Activated T-helper 17 cell treated with anti-CD3 and anti-CD28 coated beads, Interleukin-2, amount 50 U/mL, for 72 hours (primary cell): ENCODE measurements at places on chromosomes 16 and 17.

DNA sequence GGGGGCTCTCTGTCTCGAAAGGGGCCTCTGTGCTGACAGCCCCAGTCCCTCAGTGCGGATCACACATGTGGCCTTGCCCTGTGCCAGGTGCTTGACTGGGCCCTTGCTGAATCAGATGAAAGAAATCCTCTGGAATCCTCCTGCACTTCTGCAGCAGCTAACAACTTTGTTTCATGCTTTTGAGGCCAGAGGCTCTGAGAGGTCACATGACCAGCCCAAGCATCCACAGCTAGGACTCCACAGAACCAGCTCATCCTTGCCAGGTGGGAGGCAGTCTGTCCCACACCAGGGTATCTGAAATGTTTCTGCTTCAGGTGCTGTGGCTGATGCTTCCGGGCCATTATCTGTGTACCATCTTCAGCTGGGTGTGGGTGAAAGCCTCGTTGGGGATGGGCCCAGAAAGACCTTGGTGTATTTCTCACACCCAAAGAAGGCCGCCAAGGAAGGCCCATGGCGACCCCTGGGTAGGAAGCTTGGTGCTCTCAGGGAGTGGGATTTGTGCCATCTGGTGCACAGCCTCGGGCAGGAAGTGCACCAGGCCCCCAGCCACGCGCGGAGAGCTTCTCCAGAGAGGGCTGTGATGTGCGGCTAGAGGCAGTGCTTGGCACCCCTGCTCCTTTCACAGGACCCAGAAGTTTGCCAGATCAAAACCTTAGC lies 143.8 kb downstream of the CLEC16A start:
- ATAC-seq: peak; percentile 63

DNA sequence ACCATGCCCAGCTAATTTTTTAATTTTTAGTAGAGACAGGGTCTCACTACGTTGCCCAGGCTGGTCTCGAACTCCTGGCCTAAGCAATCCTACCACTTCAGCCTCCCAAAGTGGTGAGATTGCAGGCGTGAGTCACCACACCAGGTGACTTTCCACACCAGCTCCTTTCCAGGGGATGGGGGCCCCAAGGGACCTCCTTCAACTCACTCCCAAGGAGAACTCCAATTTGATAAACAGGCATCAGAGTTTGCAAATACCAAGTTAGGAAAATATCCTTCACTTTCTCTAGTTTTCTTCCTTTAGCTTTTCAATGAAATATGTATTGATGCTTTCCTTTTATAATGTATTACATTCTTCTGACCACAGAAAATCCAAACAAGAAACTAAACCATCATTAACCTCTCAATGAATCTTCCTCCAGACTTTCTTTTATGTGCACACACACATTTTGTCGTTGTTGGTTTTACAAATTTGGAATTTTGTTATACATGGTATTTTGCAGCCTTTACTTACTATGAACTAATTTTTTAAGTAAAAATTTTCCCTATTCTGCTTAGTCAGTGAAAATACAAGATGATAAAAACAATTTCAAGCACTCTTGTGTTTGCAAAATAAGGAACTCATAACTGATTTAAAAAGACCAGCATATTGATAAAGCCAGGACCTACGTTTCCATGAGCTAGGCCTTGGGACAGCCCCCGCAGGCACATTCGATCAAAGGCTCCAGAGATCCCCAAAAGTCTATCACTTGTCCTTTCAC lies 32.0 kb downstream of the GAS7 start:
- ATAC-seq: no peak

GRCh38 chr17:65243838-65244625 lies 106.9 kb downstream of the RGS9 start:
- peak; percentile 80 for ATAC-seq

GRCh38 chr17:72191921-72192799 lies 71.3 kb downstream of the SOX9 start:
- no peak for ATAC-seq

DNA sequence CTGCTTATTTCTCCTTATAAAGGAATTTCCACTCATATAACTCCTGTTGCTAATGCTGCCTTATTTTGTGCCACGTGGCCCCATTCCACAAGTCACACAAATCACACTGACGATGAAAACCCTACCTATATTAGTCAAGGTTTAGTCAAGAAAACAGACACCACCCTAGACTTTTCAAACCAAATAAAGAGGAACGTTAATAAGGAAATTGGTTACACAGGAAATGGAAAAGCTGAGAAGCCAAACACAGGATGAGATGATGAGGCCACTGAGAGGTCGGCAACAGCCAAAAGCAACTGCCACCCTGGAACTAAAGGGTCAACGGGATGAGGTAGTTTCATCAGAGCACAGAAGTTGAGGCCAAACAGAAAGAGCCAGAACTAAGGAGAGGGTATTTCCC lies 47.3 kb upstream of the ALOX12 start:
- ATAC-seq: peak; percentile 90

- no peak for ATAC-seq
These were observed 23.1 kb downstream of the PITPNC1 start for GRCh38 chr17:67400193-67400592.

DNA sequence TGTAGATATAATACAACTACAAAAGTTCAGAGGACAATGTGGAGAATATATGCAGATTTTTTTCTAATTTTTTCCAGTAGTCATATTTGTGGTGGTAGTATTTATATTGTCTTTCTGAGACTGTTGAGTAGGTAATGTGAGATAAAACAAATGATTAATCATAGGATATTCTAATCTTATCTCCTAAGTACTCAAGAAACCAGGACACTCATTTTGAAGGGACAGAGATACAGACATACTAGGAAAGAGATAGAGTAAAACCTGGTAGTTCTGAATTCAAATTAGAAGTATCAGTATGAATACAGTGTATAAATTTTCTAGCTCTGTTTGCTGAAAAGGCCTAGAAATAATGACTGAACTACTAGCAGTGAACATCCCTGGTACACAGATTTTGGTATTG lies 141.7 kb upstream of the ASIC2 start:
- ATAC-seq: peak; percentile 52

- ATAC-seq: no peak
These were observed 6.5 kb downstream of the ITGAX start for GRCh38 chr16:31361201-31362110.

- ATAC-seq: peak; percentile 41
These were observed 373 bp downstream of the CMC2 start for GRCh38 chr16:81006211-81006812.

DNA sequence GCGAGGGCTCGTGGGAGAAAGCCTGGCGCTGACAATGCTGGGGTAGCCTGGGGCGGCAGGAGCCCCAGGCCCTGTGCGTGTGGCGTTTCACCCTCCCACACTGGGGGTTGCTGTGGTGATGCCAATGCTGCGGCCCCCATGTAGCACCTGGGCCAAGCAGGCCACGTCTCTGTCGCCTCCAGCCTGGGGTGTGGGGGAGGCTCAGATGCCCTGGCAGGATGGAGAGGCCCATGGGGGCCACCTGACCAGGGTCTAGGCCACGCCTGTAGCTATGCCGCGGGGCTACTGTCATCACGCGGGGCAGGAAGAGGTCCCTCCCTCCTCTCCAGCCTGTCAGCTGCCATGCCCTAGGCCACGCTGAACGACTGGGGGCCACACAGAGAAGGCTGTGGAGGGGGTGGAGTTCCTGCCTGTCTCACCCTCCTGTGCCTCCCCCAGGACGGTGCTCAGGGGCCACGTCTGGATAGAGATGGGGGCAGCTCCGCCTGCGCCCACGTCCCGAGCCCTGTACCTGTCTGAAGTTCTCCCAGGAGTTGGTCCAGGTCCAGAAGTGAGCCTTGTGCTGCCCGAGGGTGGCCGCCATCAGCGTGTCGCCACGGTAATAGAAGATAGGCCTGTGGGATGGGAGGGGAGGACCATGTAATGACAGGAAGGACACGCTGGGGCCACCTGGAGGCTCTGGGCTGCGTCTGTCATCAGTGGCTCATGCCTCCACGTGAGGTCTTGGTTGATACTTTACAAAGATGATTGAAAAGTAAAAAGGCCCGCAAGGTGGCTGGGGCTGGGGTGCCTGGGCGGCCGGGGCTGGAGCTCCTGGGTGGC lies 12.7 kb upstream of the APRT start:
- no peak for ATAC-seq

- ATAC-seq: peak; percentile 61
These were observed at the start of gene CAVIN1 for GRCh38 chr17:42422958-42423712. CAVIN1 (minus strand) TSS chr17:42423256; CDS start chr17:42423097, 159 bp downstream.

- ATAC-seq: no peak
These were observed 5.8 kb downstream of the P2RX5 start for GRCh38 chr17:3690094-3690715.

DNA sequence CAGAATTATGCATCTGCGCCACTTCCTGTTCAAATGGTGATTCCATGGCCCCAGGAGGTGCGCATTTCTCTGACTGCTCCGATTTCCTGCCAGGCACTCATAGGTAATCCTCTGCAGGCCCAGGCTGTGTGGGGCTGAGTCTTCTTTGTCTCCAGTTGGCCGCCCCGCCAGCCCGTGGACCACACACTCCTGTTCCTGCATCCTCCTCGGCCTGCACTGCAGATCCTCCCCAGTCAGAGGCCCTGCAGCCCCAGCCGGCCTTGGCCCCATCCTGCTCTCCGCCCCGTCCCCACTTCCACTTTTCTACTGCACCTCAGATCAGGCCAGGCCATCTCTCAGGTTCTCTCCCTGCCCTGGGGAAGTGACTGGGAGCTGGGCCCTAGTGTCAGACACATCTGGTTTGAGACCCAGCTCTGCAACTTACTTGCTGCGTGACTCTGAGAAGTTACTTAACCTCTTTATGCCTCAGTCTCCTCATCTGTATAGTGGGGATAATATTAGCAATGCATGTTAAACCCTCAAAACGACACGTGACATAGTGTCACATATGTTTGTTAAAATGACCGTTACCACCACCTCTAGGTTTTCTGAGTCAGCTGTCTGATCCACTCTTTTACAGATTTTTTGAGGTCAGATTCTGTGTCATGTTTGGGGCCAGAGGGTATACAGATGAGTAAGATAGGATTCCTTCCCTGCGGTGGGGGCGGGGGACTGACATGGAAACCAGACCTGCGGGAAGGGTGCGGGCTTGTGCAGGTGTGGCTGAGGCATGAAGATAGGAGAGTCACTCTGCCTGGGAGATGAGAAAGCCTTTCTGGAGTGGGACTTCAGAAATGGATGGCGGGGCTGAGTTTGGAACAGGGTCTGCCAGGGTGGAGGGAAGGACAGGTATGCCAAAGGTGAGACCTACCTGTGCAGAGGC lies 12.8 kb downstream of the RAB11FIP4 start:
- peak; percentile 69 for ATAC-seq

- no peak for ATAC-seq
These were observed 1.9 kb downstream of the ZNF843 start for GRCh38 chr16:31440516-31441184.

DNA sequence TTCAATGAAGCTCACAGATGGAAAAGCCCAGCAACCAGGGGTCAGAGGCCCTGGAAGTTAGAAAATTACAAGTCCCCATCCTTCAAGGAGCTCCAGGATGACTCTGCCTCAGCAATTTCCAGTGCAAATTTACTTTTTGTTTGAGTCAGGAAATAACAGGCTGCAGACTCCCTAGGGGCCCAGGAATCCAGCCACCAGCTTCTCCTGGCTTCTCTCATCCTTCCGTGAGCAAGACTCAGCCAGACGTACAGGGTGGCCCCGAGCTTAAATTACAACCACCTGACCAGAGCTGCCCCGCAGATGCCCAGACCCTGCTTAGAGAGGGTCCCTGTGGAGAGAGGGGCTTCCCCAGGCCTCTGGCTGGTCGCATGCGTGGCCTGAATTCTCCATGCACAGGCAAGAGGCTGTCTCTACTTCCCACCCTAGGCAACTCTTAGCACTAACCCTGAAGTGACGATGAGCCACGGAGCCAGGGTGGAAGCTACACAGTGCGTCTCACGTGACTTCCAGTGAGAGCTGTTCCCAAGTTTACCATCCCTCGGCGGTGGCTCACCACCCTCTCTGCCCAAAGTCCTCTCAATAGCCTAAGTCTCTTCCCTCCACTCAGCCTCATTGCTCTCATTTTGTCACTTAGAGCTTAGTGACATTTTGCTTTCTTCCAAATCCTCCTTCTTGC lies 27.1 kb downstream of the GPR142 start:
- ATAC-seq: no peak

GRCh38 chr16:11494029-11494428 lies 92.7 kb downstream of the LITAF start:
- ATAC-seq: no peak

DNA sequence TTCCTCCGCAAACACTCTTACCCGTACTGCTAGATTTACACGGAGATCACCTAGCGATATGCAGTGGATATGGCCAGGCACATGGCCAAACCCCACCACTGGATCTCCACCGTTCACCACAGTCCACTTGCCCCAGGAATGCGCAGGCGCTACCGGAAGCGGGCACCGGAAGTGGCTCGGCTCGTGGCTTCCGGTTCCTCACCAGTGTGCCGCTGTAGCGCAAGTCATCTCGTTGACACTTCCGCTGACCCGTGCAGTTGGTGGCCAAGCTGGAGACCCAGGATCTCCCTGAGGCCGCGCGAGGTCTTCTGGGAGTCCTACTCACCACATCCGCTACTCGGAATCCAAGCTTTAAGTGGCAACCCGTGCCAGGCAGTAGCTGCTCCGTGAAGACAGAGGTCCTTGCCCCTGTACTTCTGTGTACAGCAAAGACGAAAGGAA lies 11.5 kb downstream of the ZNF597 start:
- ATAC-seq: peak; percentile 97

- no peak for ATAC-seq
These were observed 71.0 kb downstream of the ABCC12 start for GRCh38 chr16:48084826-48085225.

GRCh38 chr17:41930009-41930832 lies at the start of gene ODAD4:
ODAD4 (plus strand) TSS chr17:41930617; CDS start chr17:41930724, 107 bp downstream.
- ATAC-seq: peak; percentile 98

DNA sequence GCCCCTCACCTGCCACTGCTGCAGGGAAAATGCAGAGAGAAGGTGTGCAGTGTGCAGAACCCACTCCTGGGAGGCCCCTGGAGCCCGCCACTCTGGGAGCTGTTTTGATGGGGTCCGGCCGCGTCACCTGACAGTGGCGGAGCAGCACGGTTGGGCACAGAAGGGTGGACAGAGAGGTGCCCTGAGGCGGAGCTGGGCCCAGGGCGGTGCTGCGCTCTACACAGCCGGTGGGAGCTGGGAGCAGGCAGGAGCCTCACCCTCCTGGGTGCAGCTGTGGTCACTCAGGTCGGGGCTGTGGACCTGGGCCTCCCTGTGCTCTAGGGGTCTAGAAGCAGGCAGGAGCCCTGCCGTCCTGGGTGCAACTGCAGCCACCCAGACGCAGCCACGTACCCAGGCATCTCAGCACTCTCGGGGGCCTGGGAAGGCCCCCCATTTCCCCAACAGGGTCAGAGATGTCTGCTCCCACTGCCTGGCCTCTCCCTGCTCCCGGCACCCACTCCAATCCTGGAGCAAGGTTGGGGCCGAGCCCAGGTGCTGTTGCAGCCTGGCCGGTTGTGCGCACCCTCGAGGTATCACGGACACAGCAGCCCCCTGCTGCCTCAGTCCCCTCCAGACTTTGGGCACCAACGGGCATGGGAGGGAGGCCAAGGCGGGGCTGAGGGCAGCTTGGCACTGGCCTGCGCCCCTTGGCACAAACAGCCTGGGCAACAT lies 304.4 kb upstream of the AXIN2 start:
- no peak for ATAC-seq

- no peak for ATAC-seq
These were observed 456.2 kb downstream of the XYLT1 start for GRCh38 chr16:17014484-17015121.

- no peak for ATAC-seq
These were observed 23.1 kb upstream of the MAP3K14 start for GRCh38 chr17:45339646-45340605.
